ENCODE measurements at places on chromosomes 11 and 22.

DNA sequence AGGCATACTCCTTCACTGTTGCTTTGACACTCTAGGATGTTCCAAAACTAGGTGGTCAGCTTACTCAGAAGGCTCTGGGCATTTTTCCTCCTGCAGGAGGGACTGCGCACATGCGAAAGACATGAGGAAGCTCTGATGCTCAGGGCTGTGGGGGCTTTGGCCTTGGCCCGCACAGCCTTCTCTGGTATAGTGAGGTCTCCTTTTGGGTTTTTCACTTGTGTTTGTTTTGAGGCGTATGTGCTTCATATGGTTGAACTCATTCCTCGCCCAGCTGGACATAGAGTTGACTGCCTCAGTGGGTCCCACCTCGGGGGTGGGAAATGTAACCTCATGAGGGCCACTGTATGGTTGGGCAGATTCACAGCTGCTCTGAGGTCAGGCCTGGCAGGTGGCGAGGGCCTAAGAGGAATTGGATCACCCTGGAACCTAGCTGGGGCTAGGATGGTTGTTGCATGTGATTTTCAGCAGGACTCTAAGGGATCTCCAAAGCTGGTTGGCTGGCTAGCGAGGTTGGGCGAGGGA, 63.7 kb downstream of the PTPRJ start:
- DNase-seq: no peak

GRCh38 chr11:26072614-26073153, 259.2 kb upstream of the ANO3 start:
- no peak for DNase-seq

DNA sequence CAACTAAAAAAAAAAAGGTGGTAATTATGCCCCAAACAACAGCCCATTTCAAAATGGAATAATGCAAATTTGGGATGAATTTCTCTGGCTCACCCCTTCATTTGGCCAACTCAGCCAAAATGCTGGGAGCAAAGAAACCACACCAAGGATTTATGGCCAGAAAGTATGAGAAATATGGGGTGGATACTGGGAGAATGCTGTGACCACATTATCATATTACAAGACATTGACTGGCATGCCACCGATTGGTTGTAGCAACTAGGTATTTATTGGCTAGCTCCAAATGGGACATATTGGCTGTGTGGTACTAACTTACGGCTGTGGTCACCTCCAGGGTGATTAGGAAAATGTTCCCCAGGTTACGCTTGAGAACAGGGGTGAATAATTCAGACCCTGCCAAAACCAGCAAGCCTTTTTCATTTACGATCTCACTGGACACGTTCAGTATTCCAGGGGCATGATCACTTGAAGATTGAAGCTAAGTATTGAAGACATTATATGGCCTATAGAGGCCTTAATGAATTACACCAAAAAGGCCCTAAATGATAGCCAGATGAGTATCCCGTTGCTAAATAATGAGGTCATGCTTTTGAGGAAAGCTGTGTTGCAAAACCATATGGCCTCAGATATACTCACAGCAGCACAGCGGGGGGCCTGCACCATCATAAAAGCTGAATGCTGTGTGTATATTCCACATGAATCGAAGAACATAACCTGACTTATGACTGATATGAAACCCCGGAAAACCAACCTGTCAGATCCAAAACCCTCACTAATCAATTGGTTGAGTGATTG, 3.8 kb upstream of the FDX1 start:
- DNase-seq: no peak

DNA sequence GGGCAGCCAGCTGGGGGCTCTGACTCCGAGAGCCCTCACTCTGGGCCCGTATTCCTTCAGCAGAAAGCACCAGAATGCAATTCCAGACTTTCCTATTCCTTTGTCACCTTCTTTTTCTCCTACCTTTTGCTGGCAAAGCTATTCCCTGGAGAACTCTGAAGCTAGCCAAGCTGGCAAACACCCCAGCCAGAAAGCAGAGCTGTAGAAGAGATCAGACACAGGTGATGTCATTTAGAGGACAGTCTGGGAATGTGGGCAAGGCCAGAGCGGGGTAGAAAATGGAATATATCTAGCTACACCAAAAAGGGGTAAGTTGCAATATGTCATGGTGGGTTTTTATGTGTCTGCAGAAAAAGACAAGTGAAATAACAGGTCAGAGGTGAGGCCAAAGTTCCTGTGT, 205.1 kb downstream of the NXPE2 start:
- no peak for DNase-seq

- no peak for DNase-seq
Observed at GRCh38 chr22:20956258-20957101, 10.6 kb upstream of the AIFM3 start.

- DNase-seq: no peak
Observed at GRCh38 chr11:31173926-31174680, 195.4 kb downstream of the DCDC1 start.

GRCh38 chr22:44819966-44820631, 67.7 kb downstream of the ARHGAP8 start:
- DNase-seq: no peak

- no peak for DNase-seq
Observed at GRCh38 chr22:43658823-43659222, 153.3 kb downstream of the EFCAB6 start.

DNA sequence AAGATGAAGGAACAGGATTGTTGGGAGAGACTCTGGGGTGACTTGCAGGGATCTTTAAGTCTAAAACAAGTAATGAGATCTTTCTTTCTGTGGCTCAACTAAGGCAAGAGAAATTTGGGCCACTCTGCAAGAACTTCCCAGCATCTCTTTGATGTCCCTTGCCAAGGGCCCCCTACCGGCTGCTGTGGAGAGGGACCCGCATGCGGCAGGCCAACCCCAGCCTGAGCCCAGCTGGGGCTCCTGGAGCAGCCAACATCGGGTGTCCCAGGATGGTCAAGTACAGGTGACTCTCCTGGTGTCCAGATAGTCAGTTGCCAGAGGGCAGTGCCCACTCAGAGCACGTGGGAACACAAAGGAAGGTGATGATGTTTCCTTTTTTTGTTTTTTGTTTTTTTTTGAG, 363.2 kb downstream of the TBC1D22A start:
- no peak for DNase-seq

DNA sequence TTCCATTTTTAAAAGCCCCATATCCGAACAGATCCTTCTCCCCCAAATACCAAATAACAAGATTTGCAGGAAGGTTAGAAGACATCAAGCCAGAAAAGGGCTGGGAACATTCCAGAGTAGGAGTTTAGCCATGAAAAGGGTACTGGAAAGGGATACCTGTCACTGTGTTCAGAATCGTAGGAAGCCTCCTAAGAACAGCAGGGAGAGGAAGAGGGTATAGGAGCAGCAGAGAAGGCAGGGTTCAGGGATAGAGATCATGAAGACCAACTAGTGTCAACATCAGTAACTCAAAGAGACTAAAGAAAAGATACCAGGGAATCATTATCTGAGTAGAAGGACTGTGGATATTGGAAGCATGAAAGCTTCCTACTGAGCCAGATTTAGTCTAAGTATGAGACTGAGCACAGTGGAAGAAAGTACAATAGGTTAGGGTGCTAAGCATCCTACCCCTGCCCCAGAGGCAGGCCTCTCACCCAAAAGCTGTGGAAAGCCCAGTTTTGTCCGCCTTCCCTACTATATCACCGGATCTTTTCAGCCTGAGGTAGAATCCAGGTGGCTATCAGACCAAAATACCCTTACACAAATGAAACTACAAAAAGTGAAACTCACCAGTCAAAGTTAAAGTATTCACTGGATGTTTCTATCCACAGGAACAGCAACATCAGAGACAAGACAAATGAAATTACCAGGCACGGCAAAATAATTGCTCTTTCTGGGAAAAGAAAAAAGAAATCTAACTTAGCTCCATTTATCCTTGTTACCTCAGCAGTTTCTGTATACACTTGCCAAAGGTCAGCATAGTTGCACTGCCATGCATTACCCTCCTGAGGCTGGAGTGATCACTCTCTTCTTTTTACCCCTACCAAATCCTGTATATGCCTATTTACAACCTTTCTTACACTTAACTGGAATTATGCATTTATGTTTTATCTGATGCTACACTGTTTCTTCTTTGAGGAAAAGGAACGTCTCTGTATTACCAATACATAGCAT, 16.7 kb downstream of the GDPD4 start:
- no peak for DNase-seq

GRCh38 chr22:48627203-48627602, 1200.5 kb downstream of the BRD1 start:
- DNase-seq: no peak

DNA sequence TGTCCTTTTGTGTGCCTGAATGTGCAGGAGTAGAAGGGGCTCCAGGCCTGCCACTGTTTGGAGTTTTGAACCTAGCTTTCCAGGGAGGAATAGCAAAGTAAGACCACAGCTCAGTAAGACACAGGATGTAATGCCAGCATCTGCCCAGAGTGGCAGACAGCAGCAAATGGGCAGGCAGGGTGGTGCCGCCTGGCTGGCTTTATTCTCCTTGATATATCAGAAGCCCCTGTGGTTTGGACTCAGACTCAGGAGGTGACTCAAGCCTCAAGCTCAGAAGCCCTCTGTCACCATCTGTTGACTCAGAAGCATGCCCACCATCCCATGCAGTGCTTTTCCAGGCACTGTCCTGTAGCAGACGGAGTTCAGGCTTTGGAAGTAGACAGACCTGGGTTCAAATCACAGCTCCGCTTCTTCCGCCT, 72.7 kb upstream of the TTC12 start:
- DNase-seq: no peak

GRCh38 chr11:75821202-75821601, 6.2 kb downstream of the UVRAG start:
- no peak for DNase-seq

DNA sequence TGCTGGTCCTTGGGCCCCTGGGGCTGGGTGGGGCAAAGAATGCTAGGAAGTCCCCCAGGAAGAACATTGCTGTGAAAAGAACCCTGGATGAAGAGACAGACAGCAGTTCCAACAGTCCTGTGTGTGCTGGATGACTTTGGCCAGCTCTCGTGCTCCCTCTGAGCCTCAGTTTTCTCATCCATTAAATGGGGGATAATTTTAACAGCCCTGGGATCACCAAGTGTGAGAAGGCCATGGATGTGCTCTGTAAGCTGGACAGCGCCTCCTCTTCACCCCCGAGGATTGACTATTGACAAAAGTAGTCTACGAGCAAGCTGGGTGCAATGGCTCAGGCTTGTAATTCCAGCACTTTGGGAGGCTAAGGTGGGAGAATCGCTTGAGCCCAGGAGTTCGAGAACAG, 2.5 kb downstream of the LARGE2 start:
- no peak for DNase-seq

DNA sequence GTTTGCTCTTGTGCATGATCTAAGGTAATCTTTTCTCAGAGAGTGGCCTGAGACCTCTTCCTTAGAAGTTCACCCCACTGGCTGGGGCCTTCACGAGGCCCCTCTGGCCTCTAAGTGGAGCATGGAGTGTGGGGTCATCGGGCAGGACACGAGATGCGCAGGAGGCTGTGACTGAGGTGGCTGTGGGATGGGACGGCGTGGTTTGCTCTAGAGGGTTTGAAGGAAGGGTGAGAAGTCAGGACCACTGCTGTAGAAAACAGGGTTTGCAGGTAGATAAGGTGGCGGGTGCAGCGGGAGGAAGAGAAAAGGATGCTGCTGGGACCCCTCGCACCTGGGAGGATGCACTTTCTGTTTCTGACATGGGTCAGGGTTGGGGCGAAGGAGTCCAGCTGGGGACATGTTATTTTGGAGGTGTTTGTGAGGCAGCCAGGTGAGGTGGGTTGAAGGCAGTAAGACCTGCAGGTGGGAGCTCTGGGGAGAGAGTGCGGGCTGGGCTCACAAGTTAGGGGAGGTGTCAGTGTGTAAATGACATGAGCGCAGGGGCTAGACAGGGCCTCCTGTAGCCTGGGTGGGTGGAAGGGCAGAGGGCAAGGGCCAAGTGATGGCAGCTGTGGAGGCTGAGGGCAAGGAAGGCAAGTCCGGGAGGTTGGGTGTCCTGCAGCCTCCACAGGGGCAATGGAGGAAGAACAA, 62.5 kb downstream of the KCNQ1 start:
- no peak for DNase-seq

DNA sequence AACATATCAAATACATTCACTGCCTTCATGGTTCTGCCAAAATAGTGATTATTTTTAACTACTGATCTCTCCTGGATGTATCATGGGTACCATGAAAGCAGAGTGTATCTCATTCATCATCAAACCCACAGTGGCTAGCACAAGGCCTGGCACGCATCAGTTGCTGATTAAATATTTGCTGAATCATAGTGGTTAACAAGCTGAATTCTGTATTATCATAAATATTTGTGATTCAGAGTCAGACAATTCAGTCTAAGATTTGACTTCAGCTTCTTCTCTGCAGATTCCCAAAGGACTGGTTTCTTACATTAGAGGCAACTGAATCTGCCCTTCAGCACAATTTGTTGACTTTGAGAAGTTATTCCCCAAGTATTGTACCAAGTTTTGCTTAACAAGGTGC, 715.8 kb upstream of the LRRC4C start:
- DNase-seq: no peak

GRCh38 chr22:49255741-49256318, 571.8 kb downstream of the BRD1 start:
- DNase-seq: no peak

- DNase-seq: no peak
Observed at GRCh38 chr11:17008099-17008498, 6.1 kb downstream of the PLEKHA7 start.

GRCh38 chr11:19382131-19382611, 141.4 kb upstream of the E2F8 start:
- no peak for DNase-seq

- no peak for DNase-seq
Observed at GRCh38 chr11:68996376-68997123, 15.8 kb upstream of the MRGPRD start.

DNA sequence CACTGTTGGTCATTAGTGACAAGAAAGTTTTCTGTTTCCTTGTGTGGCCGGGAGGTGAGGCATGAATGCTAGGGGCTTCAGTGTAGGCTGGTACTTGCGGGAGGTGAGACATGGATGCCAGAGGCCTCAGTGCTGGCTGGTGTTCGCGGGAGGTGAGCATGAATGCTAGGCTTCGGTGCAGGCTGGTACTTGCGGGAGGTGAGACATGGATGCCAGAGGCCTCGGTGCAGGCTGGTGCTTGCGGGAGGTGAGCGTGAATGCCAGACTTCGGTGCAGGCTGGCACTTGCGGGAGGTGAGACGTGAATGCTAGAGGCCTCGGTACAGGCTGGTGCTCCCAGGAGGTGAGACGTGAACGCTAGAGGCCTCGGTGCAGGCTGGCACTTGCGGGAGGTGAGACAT, 48.4 kb downstream of the ANO1 start:
- DNase-seq: no peak

GRCh38 chr22:49555526-49555925, 272.1 kb downstream of the BRD1 start:
- DNase-seq: no peak

DNA sequence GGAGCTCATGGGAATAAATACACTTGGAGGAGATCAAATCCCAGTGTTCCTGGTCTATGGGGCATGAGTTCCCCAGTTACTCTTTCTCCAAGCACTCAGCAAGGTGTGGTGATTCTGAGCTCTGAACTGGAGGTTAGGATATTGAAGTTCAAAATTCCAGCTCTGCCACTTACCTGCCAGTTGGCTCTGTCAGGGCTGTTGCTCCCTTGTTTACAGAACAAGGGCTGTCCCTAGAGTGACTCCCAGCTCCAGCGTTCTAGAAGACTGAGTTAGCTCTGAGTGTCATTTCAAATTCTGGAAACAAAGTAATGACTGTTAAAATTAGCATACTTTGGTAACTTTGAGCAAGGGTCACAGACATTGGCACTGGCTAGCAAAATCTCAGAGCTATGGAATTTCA, 69.7 kb upstream of the ZBED5 start:
- DNase-seq: no peak

All from GM13976 (cell line).